Mucosa of gallbladder (tissue), 1 donor: ENCODE measurements at places on chromosomes 12 and 14. TPM values are rescaled to one million over a fixed set of nuclear protein-coding genes. Genes with fewer than 3 reads are reported as not detected.
A peak's percentile ranks its signal among the peaks of the same experiment; 100 is the strongest.

MYF5 gene
- total RNA-seq, result not detected

OR4E1 gene
- not detected for total RNA-seq

CSRP2 gene
- 53.7 TPM for total RNA-seq

DNA sequence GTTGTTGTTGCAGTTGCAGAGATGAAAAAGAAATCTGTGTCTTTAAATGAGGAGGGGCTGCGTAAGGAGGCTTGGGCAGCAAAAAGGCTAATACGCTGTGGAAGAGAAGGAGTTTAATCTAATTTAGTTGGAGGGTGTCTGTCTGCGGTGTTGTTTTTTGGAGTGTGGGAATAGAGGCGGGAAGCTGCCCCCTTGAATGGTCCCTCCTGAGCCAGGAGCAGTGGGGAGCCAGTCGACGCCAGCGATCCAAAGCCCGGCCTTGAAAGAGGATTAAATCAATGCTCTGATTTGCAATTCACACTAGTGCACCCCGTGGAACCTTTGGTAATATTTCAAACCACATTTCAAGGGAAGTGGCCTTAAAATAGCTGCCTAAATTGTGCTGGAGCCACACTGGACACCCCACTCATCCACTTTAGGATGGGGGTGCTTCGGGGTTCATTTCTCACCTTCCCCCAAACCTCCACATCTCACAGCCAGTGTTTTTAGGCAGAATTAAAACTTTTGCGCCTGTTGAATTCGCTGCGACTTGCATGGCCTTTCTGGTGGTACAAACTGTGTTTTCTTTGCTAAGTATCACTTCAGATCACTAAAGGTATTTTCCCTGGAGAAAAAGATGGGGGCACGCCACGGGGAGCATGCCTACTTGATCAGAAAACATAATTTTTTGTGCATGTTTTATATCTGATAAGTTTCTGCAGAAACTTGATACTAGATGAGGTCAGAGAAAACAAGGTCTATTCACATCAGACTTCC, 4.1 kb upstream of the FZD10 start:
- DNase-seq, result no peak

DNA sequence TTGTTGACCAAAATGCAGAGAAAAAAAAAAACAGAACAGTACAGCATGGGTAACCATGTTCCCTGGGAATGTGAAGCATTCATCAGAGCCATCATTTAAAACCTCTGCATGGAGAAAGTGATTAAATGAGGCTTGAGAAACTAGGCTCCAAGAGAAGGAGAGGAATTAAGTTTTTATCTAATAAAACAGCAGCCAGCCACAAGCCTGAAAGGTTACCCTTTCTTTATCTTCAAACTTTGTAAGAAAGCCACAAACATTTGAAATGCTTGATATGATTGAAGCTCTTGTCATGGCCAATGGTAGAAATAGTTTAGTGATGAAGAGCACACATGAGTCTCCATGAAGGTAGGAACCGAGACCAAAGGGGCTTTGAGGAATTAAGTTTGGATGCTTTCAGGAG, 144.9 kb upstream of the SYT1 start:
- DNase-seq, result no peak

GRCh38 chr14:23299986-23300686, 2.5 kb downstream of the PPP1R3E start:
- no peak for DNase-seq

GRCh38 chr12:71671816-71672215, 7.7 kb downstream of the THAP2 start:
- DNase-seq, result no peak

- DNase-seq, result no peak
These were observed 9.4 kb downstream of the INF2 start for GRCh38 chr14:104698688-104699425.

GRCh38 chr14:70972107-70972976, 65.1 kb downstream of the PCNX1 start:
- DNase-seq, result peak; percentile 90

- no peak for DNase-seq
These were observed 67.8 kb downstream of the CD163L1 start for GRCh38 chr12:7376196-7376595.

- DNase-seq, result no peak
These were observed 206.6 kb downstream of the KSR2 start for GRCh38 chr12:117762143-117762542.

GRCh38 chr12:97977870-97978405, 515.3 kb downstream of the RMST start:
- no peak for DNase-seq

DNA sequence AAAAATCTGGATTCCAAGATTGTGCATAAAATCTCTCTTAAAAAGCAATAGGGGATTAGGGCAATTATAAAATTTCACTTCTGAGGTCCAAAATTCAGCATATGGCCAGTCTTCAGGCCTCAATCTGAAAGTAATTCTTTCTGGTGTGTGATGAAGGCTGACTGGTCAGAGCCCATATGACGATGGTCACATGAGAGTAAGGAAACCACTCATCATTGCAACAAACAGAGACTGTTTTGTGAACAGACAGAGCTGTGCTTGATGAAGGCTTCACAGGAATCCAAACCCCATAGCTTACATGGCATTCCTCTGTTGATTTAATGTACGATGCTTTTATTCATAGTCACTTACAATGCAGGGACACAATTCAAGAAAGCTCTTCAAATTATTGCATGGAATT, 238.1 kb downstream of the APAF1 start:
- DNase-seq, result no peak

DNA sequence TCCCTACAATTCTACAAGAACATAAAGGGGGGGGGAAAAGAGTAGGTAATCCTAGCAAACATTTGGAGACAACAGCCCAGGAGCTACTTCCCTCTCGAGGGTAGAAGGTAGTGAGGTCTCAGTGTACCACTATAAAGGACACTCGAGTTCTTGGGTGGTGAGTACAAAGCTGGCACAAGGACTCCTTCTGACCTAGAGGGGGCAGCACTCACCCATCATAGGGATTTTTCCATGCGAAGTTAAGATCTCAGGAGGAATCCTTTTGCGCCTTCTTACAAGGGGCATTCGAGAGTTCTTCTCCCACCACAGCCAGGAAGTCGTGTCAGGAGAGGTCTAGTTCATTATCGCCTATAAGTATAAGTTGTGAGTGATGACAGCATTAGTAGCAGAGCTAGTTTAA, 200.2 kb upstream of the RBM19 start:
- DNase-seq, result peak; percentile 37

DNA sequence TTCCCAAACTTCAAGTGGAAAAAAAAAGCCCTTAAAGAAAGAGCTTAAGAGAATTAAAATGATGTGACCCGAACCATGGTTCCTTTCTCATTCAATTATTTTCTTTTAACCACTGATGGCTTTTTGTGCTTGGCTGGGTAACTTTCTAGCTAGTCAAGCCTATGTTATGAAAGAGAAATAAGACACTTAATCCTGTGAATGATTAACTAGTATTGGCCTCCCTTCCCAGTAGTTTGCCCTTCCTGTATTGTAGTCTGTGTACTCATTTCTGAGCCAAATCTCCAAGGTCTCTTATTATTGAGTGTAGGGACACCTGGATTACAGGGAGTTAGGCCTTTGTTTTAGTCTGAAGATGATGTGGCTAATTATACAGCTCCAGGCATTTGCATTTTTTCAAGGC, 353.0 kb downstream of the RAD51B start:
- DNase-seq, result peak; percentile 16

DNA sequence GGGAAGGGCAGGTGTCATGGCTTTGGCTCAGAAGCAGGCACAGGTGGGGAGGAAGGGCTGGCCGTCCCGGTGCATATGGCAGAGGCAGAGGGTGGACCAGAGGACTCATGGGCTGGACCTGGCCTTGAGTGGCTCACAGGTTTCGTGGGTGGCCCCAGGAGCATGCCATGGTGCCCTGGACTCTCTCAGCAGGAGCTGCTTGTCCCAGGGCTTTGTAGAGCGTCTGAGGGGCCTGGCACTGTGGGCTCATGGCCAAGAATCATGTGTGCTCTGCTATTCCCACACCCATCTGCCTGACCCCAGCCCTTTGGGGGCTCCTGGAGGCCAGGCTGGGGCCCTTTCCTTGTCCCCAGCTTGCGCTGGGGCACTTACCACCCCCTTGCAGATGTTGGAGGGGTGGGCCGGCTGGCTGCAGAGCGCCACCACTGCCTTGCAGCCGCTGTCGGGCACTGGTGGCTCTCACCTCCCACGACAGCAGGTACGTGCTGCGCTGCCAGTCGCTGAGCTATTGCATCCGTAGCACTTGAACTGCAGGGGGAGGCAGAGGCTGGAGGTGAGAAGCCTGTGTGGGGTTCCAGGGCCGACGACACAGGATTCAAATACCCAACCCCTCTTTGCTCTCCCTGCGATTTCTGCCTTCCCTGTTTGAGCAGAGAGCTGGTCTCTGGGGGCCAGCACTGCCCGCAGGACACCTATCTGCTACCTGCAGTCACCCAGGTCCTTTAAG, 187.4 kb upstream of the PRMT8 start:
- no peak for DNase-seq

DNA sequence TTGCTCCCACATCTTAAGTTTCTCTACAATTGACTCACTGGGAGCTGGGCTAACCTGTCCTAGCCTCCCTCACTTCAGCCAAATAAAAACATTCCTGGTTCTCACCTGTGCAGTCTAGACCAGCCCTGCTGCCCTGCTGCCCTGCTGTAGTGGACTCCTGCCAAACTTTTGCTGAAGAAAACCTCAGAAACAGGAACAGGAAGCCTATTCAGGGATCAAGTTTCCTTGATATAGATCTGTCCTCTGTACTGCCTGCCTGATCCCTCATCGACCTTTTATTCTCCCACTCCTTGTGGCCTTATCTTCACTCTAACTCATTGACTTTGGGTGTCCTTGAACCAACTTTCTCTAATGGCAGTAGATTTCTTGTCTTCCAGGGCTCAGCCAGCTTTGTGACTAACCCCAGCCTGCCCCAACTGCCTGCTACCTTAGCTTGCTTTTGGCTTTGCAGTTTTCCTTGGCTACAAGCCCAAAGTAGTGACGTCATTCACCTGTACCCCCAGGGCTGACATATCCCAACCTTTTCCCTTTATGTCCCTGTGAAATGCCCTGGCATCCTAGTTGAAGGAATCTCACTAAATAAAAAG, 234.8 kb downstream of the DUSP6 start:
- peak; percentile 87 for DNase-seq

DNA sequence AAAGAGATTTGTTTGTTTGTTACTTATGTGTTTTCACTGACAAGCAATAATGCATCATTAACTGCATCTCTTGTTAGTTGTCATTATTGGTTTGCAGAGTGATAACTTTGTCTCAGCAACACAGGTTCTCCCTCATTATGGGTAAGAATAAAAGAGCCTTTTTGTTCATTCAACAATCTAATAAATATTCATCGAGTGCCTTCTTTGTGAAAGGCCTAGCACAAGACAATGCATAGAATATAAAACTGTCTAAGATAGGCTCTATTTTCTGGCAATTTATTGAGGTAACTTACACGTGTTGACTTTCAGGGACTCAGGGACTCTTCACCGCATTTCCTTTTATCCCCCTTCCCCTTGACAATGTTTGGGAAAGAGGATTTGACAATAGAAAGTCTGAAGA, 95.5 kb upstream of the KRR1 start:
- DNase-seq, result no peak

GRCh38 chr12:48078901-48079300, 27.0 kb downstream of the SENP1 start:
- DNase-seq, result no peak
